ENCODE measurements at places on chromosomes 7 and 10.

GRCh38 chr7:155814316-155815276, 2.3 kb upstream of the SHH start:
- no peak for DNase-seq

GRCh38 chr10:126673565-126673964, 3.1 kb upstream of the C10orf90 start:
- no peak for DNase-seq

DNA sequence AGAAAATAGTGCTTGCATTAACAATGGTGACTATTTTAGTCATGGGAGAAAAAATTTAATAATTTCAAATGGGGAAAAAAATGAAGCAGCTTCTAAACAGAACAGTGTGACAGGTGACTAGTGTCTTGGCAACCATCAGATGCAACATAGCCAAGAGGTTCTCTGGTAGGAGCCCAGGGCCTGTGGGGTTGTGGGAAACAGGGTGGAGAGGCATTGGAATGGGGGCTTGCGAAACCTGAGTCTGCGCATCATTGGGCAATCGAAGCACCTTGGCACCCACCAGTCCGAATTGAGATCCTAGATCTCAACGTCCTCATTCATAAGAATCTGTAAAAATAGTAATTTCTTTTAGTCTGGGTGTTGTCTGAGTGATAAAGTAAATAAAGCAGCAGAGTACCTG, 19.2 kb upstream of the PARD3 start:
- DNase-seq, result no peak

- DNase-seq, result no peak
Observed at GRCh38 chr10:106682175-106682574, 482.3 kb downstream of the SORCS1 start.

DNA sequence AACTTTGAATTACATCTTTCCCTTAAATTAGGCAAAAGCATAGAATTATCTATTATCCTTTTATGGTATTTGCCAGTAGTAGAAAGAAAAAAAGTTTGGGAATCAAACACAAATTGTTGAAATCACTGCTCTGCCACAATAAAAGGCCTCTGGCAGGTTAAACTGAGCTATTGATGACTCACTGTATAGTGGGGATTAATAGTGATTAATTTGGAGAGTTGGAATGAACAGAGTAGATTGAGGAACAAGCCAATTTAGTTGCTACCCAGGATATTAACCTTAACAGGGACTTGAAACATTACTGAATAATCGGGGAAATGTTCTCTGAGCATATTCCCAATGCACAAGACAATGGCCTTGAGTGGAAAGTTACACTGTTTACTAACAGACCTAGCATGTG, 33.1 kb downstream of the MASTL start:
- no peak for DNase-seq

- no peak for DNase-seq
Observed at GRCh38 chr7:152865011-152865410, 105.5 kb downstream of the ACTR3B start.

DNA sequence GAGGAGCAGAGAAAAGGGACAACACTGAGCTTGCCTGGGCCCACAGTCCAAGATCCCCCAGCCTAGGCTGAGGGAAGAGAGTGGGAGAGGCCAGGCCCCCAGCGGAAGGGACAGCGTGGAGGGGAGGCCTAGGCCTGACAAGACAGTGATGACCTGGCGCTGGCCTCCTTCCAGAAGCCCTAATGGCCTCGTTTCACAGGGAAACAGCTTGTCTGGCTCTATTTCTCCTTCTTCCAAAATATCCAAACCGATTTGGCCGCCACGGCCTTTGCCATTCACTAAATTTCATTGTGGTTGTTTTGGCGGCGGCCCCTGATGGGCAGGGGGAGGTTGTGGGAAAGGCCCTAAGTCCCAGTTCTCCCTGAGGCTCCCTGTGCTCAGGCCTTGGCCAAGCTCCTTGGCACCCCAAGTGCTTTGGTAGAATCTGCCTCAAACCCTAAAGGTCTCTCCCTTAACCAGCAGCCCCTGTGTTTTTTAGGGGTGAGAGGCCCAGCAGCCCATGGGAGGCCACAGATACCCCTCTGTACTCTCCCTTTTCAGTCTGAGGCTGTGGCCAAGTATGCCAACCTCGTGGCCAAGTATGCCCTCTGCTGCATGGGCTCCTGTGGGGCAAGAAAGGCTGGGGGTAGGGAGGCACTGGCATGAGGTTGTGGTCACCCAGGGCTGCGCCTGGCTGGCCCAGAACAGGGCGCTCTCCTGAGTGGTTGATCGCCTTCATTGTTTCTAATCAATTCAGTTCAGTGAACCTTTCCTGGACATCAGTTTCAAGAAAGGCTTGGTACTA, 37.3 kb downstream of the PAX2 start:
- no peak for DNase-seq

- no peak for DNase-seq
Observed at GRCh38 chr7:129252128-129252527, 27.3 kb downstream of the AHCYL2 start.

DNA sequence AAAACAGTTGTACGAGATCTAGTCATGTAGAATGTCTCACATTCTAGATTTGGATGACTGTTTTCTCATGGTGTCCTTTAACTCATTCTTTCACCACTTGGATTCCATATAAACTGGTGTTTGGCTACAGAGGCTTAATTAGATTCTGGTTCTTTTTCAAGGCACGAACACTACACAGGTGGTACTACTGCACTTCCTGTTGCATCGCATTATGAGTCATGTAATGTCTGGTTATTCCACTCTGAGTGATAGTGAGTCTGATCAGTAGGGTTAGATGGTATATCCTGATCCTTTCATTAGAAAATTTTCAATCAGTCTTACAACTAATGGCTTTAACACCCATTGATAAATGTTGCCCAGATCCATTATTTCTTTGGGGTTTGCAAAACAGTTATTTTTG, 11.2 kb upstream of the AKAP9 start:
- no peak for DNase-seq

GRCh38 chr7:139743267-139743966, 34.4 kb downstream of the HIPK2 start:
- DNase-seq, result no peak

DNA sequence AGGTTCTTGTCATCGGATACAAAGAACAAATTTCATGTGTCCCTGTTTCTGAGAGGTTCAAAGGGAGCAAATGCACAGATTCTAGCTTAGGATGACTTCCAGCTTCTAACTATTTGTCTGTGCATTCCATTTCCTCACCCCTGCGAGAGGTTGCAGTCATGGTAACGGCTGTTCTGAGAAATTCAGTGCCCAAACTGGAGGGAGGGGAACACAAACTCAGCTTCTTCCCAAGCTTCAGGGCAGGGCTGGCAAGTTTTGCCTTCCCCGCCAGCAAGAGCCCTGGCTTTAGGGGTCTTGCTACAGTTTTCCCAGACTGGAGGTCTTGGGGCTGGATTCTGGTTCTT, 11.1 kb downstream of the FAS start:
- DNase-seq, result no peak

DNA sequence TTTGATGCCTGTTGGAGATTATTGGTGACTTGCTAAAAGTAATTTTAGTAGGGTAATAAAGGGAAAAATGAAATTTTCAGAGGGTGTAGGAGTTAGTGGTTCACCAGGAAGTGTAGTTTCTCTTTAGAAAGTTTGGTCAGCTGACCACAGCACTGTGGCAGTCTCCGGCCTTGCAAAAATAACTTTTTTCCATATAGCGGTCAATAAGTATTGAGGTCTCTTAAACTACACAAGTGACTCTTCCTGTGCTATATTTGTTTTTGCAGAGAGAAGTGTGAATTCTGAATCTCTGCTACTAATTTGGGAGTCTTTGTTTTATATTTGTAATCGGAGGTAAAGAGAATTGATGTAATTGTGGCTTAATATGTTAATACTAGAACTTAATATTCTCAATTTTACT, 24.3 kb downstream of the PTPN12 start:
- DNase-seq, result no peak

GRCh38 chr10:104123397-104123796, 1.4 kb downstream of the SFR1 start:
- DNase-seq, result no peak

DNA sequence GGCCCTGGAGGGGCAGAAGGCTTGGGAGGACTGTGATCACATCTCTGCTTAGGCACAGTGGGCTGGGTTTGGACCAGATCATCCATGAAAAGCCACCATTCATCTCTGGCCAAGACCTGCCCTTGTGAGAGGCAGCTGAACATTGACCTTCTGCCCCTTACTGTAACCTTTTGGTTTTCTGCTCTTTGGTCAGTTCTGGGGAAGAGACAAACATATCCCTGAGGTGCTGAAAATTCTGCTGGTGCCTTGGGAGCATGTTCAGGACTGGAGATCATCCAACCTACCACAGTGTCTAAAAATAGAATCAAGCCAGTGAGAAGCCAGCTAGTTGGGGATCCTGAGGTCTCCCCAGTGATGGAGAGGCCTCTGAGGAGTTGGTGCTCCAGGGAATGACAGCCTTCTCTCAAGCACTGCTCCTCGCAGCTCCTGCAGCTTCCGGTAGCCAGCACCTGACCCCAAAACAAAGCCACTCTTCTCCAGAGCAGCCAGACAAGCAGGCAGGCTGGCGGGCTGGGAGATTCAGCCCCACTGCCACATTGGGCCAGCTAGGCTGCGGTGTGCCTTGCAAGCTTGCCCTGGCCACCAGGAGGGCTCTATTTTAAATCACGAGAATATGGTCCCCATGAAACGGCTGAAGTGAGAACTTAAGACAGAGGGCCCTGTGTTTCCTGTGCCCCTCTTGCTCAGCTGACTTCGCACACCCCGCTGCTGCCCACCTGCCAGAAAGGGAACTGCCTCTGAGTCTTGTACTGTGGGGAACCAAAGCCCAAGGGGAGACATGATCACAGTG, 37.8 kb upstream of the UBE2H start:
- no peak for DNase-seq

DNA sequence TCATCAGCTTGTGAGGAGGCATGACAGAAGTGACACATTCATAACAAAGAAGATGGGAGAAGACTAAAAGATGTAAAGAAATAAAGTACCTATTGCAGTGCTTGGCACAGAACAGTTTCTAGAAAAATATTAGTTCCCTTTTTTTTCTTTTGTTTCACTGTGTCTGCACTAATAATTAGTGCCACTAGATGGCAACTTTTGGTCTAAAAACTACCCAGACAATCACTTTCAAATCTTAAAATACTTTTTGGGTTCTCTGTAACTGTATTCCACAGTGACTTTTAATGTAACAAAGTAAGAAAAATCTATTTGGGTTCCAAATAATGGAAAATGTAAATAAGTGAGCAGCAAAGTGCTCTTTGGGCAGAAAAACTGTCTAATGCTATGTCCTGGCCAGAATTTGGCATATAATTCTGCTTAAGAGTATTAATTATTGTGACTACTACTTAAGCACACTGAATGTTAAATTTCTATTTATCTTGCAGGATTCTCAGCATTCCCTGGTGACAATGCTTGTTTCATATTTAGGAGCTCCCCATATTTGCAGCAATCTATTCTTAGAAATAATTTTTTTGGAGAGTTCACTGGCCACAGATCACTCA, 134.8 kb upstream of the KIF5B start:
- DNase-seq, result no peak

DNA sequence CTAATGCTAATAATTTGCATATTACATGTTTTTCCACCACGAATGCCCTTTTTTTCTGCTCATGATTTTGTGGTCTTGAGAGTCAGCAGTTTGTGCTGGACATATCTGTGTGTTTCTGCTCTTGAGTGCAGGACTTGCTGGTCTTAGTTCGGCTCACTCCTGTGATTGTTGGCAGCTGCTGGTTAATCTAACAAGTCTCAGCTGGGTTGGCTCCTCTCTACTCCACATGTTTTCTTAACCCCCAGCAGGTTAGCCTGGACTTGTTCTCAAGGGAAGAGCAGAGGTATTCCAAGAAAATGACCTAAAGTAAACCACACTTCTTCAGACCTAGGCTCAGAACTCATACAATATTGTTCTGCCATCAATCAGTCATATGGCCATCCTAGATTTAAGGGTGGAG, 1238.9 kb downstream of the XPNPEP1 start:
- no peak for DNase-seq

- DNase-seq, result no peak
Observed at GRCh38 chr7:43585562-43585961, 2.7 kb downstream of the STK17A start.

DNA sequence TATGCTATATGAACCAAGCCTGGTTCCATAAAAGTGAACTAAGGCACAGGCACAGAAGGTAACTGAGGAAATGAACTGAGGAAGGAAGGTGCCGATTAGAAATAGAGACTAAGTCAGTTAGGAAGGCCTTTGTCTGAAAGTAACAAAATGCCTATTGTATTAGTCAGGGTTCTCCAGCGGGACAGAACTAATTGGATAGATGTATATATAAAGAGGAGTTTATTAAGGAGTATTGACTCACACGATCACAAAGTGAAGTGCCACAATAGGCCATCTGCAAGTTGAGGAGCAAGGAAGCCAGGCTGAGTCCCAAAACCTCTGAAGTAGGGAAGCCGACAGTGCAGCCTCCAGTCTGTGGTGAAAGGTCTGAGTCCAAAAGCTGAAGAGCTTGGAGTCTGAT, 13.9 kb upstream of the PLXNA4 start:
- no peak for DNase-seq
